ENCODE measurements at places on chromosomes 2 and 18.

GRCh38 chr2:27451095-27451494, 8.9 kb downstream of the KRTCAP3 start:
- DNase-seq = no peak

- no peak for DNase-seq
Observed at GRCh38 chr2:129863350-129863749, 116.1 kb upstream of the RAB6C start.

GRCh38 chr2:79116997-79117928, 3.0 kb upstream of the REG1A start:
- DNase-seq = no peak

DNA sequence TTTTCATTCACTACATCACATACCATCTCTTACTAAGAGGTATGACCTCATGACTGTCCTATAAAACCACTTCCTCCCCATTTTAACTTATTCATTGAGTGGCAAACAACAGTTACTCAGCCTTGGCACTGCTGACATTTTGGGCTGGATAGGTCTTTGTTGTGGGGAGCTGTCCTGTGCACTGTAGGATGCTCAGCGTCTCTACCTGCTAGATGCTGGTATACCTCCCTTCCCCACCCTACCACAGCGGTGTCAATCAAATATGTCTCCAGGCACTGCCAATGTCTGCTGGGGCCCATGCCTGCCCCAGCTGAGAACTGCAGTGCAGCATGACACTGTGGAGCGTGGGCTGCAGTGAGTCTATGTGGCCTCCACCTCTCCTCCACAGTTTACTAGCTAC, 76.3 kb upstream of the MGAT4A start:
- no peak for DNase-seq

DNA sequence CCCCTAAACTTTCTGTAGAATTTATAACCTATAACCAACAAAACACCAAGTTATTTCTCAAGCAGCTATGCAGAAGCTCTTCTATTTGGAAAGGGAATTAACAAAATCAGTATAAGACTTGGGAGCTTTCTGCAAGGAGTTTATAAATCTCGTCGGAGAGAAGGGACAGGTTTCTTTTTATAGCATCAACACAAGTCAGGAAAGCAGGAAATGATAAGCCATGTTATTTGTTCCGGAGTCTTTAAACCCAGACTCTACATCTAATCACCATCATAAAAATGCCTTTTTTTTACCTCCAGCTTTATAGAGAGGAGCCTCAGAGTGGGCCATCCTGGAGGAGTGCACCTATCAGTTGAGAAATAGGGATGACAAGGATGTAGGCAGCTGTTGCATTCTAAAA, 137.1 kb downstream of the DPP10 start:
- no peak for DNase-seq

- DNase-seq = no peak
Observed at GRCh38 chr2:24908461-24908901, 11.6 kb downstream of the ADCY3 start.

DNA sequence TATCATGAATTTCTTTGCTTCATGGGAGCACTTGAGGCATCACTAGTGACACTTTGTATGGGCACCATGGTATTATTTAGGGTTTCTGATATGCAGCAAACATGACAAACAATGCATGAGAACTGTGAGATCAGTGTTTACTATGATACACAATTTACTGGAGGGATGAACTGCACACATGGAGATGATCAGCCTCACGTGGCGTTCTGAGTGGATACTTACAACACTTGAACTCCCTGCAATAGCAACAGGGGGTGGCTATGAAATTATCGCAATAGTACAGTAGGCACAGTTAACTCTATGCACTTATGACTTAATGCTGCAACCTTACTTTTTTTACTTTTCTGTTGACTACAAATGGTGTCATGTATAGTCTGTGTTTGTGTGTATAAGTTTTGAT, 18.5 kb upstream of the UGT1A8 start:
- DNase-seq = no peak

DNA sequence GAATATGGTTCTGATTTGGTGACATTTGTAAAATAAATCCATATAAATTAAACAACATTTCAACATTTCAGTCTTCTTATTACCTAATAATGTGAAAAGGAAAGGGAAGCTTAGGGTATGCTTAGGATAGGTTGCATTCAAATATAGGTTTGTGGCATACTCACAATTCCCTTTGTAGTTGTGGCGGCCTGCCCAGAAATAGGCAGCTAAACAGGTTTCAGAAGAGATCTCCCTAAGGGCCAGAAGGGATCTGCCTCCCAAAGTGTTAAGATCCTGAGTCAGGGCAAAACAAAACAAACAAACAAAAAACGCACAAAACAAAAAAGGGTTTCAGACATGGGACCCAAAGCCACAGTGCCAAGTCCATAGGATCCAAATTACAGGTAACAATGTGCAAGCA, 41.4 kb upstream of the TCF7L1 start:
- no peak for DNase-seq

- DNase-seq = no peak
Observed at GRCh38 chr2:167651406-167652151, 595.8 kb downstream of the STK39 start.

Data from stimulated activated CD4-positive, alpha-beta T cell treated with anti-CD3 and anti-CD28 coated beads, TNF-alpha, amount 100 ng/mL, for 24 hours (primary cell).